ENCODE measurements at places on chromosomes 4 and X.

DNA sequence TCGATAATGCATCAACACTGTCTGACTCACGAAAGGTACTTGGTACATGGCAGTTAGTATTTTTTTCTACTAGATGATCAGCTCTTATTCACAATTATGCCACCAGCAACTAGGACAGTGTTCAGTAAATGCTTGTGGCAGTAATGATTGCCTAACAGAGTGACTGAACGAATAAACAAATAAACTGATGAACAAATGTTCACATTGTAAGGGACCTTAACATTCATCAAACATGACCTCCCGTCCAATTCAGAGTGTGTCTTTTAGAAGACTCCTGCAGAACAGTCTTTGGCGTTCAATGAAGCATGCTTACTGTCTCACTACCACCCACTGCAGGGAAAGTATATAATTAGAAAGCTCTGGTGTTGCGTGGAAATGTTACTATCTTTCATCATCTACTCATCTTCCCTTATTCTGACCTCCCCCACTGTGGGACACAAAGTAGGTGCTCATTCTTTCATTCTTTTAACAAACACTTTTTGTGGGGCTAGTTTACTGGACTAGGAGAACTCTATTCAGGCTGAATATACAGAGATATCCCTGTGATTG lies 319.3 kb downstream of the RAB28 start:
- no peak for DNase-seq

DNA sequence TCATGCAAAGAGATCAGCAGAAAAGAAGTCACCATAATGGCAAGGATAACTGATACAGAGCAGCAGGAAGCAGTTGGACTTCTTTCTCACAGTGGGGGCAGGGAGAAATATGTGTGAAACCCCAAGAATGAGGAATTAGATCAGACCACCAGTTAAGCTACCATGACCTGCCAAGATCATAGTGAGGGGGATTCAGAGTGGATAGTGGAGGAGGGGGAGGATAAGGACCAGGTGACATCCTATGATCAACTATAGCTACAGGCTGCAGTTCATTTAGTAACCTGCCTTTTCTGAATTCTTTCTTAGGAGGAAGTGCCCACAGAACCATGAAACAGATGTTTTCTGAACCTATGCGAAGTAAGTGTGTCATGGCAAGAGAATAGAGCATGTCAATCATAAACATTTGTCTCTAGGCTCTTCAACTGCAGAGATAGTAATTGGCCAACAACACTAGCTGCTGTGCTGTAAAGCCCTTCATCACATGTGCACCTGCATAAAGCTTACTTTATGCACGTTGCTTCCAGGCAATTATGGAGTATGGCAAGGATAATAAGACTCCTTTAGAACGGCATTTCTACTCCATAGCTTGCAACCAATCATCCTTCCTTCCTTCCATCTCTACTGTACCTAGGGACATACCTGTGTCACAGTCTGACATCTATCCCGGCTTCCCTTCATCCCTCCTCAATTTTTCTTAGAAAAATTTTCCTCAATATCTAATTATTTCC lies 329.7 kb downstream of the EPHA5 start:
- DNase-seq: no peak

DNA sequence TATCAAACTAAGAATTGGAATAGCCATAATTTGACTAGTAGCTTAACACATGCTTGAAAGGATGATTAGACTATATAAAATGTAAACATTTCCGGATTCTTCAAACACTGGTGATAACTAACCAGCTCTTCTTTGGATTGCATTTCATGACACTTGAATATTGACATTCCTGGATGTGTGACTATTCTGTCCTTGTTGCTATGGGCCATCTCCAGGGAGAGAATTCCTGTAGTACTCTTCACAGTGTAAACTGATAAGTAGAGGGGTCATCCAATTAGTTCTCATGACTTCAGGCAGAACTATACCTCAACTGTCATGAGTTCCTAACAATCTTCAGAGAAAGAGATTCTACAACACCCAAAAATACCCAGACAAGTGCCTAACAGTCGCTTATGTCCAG lies 1026.7 kb upstream of the TENM3 start:
- no peak for DNase-seq

- DNase-seq: peak; percentile 45
These were observed 27.1 kb upstream of the NSUN7 start for GRCh38 chr4:40722576-40723161.

DNA sequence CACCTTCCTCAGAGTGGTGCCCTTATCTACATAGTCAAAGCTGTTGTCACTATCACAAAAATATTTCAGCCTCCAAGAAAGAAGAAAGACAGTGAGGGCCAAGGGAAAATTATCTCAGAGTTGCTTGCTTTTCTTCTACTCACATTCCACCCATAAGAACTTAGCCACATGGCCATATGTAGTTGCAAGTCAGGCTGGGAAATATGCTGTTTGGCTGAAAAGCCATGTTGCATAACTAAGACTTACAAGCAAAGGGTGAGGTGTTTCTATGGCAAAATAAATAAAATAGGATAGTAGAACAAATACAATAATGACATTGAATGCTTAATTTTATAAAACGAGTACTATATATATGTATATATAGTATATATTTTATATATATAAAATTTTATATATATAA lies 365.9 kb upstream of the PABPC4L start:
- DNase-seq: no peak

DNA sequence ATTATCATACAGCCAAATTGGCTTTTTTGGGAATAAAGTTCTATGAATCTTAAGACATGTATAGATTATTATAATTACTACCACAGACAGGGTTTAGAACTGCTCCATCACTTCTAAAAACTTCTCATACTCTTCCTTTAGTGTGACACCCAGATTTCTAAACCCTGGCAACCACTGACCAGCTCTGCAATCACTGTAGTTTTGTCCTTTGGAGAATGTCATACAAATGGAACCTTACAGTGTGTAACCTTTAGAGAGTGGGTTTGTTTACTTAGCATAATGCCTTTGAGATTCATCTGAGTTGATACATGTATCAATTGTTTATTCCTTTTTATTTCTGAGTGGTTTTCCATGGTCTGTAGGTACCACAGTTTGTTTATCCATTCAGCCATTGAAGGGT lies 95.0 kb downstream of the TMEM164 start:
- DNase-seq: no peak

DNA sequence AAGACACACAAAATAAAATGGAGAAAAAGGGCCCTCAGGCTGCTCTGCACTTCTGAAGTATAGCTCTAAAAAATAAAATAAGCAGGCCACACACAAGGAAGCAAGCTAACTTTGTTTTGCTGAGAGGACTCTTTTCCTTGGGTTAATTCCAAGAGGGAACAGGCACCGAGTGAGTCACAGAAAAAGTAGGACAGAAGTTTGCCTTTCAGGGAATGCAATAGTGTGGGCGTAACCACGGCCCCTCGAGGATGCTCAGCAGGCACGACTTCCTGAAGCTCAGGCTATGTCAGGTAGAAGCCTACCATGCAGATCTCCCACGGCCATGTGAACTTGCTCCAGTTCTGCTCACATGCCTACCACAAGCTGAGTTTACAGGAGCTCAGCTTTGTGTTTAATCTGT lies 22.1 kb downstream of the PPP1R2C start:
- DNase-seq: no peak

- no peak for DNase-seq
These were observed 1216.3 kb upstream of the ADGRL3 start for GRCh38 chr4:59983852-59984251.

DNA sequence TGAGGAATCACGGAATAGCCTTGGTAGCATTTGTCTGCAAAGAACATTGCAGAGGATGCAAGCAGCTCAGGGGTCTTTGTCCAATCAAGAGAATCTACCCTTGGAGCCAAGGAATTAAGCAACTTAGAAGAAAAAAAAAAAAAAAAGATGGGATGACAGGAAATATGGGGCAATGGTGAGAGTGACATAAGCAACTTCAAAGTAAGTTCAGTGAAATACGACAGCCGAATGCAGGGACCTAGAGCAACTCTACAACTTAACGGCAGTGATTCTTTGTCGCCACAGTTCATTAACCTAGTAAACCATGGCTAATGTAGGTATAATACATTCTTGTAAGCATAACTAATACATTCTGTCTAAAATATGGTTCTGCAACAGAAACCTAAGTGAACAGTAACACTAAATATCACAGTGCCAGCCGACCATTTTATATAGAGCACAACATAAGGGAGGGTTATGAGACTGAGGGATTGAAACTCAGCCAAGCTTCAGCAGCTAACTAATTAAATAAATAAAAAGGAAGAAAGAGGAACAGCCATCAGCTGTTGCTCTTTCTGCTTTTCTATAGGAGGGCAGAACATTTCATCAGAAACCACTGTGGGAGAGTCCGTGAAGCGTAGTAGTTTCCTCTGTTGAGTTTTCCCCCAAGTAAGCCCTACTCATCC lies 74.7 kb downstream of the PPARGC1A start:
- no peak for DNase-seq

- peak; percentile 35 for DNase-seq
These were observed 42.4 kb downstream of the DCUN1D4 start for GRCh38 chr4:51885363-51885762.

- no peak for DNase-seq
These were observed 601 bp downstream of the SMARCAD1 start for GRCh38 chr4:94208266-94208665.

DNA sequence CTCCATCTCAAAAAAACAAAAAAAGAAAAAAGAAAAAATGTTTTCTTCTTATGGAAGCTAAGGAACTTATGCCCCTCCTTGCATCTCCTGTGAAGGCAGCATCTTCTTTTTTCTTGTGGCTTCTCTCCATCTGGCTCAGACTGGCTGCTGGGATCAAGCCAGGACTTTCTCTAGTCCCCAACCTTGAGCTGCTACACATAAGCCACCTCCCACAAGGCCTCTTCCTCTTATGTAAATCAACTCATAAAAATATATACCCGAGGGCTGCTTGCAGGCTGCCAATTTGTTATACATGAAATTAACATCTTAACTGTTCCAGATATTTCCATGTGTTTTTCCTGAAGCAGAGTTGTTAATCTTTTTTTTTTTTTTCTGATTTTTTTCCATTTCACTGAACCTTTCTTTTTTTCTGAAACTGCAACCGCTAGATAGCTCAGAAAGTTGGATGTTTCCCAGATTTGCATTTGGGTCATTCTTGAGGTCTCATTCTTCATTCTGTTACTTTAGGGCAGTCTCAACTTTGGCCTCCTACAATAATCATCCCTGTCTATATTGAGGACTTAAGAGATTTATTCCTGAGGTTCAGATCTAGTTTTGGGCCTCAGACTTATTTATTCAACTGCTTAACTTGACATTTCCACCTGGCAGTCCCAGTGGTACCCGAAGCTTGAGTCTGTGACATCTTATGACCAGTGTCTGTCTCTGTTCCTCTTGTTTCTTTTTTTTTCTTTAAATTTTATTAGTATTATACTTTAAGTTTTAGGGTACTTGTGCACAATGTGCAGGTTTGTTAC lies 10.3 kb downstream of the SNX25 start:
- DNase-seq: no peak

DNA sequence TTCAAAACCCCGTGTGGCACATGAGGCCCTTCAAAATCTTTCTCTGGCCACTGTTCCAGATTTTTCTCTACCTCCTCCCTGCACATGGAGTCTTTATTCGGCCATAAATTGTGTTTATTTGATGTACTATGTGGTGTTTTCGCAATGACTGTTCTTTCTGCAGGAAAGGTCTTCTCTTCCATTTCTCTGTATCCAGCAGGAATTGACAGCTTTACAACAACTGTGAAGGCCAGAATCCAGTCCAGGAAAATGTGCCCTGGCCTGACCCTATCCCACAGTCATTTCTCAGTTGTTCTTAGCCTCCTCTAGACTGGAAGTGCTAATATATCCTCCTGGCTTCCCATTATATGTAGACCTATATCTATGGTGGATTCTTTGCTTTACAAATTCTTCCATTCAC lies 191.4 kb downstream of the COL25A1 start:
- no peak for DNase-seq

- DNase-seq: no peak
These were observed 27.6 kb upstream of the MSX1 start for GRCh38 chr4:4831825-4832224.

DNA sequence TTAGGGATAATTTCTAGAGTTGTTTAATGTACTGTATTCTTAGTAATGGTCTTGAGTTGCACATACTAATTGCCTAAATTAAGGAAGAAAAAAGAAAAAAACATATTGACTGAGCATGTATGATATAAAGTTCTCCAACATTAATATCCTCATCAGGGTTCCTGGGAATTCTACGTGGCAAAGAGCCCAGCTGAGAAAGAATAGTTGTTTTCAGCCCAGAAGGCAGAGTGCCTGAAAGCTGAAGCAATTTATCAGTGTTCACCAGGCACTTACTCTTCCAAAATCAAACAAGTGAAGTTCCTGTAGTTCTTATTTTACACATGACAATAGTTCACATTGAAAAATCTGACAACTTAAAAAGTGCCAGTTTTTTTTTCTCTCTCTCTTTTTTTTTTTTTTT lies 27.7 kb downstream of the YIPF7 start:
- DNase-seq: no peak

All from small intestine (tissue), 16 donors.